ENCODE measurements at places on chromosomes 3 and 15.

- ATAC-seq: no peak
These were observed 115.0 kb downstream of the POLQ start for GRCh38 chr3:121430664-121431215.

DNA sequence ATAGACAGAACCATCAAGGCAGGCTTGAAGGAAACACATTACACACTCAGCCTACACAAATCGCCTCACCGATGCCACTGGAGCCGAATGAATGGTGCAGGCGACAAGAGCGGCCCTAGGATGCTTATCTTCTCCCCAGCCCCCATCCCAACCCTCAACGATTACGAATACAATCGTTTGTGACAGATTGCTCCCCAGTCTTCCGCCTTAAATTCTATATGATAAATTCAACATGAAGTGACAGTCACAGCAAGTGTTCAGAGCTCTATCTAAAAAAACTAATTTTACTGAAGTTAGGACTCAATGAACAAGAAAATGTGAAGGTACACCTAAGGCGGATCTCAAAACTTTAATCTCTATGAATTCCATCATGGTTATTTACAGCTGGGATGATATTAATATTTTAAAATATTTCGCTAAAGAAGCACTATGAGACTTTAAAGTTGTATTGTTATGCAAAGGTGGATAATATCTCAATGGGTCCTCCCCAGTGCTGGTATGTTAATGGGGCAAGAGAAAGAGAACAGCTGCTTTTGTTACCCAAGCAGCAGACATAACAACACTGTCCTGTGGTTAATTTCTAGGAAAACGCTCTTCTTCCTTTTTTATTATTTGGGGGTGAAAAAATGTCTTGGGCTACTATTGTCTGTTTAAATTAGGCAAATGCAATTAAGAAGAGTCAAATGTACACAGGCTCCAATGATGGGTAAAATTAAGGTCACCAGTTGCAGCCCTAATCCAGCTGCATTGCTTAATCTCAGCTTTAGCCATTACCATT is 147.6 kb upstream of the NR2F2 start:
- no peak for ATAC-seq

GRCh38 chr15:40859206-40859851 is 14.7 kb downstream of the RHOV start:
- ATAC-seq: peak; percentile 84

DNA sequence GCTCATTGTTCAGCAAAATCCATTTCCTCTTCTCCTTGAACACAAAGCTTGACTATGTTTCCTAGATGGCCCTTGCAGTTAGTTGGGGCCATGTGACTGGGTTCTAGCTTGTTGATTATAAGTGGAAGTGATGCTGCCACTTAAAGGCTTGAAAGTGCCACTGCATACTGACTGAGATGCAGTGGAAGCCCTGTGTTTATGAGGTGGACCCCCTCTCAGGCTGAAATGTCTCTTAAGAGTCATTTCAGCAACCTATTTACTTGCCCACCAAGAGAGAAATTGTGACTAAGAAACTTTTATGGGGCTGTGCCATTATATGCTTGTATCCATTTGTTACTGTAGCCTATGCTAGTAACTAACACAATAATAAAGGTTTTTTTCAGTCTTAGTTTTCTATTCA is 8.4 kb upstream of the ANP32A start:
- peak; percentile 69 for ATAC-seq

DNA sequence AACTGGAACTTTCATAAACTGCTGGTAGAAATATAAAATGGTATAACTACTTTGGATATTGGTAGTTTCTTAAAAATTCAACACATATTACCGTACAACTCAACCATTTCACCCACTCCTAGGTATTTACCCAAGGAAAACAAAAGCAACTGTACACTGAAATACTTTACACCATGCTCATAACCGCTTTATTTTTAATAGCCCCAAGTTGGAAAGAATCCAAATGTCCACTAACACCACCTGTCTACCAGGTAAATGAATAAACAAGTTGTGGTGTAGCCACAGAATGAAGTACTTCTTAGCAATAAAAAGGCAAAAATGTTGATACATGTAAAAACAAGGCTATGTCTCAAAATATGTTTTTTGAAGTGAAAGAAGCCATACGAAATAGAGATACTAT is 215.9 kb upstream of the PEX5L start:
- no peak for ATAC-seq

- no peak for ATAC-seq
These were observed 212.6 kb upstream of the PLSCR5 start for GRCh38 chr3:146817704-146818103.

DNA sequence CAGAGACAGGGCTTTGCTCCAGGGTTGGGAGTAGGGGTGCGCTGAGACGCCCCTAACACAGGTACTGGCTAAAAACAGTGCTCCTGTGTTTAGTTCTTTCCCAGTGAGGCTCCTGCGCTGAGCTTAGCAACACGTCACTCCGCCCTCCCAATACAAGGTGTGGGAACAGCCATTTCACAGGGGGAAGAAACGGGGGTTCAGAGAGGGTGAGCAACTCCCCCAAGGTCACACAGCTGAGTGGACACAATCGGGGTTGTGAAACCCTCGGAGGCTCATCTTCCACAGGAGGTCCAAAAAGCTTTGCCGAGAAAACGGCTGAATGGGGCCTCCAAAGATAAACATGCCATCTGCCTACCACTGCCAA is 628 bp downstream of the PRRT3 start:
- ATAC-seq: no peak

- no peak for ATAC-seq
These were observed 96.1 kb downstream of the RPL22L1 start for GRCh38 chr3:170773682-170774425.

- no peak for ATAC-seq
These were observed 39.0 kb downstream of the MYH15 start for GRCh38 chr3:108471426-108471825.

GRCh38 chr3:122576174-122576940 is 1.1 kb upstream of the PARP15 start:
- peak; percentile 82 for ATAC-seq

Measured in activated CD4-positive, CD25-positive, alpha-beta regulatory T cell treated with anti-CD3 and anti-CD28 coated beads, Interleukin-2, amount 50 U/mL, for 24 hours (primary cell).